CD4-positive, alpha-beta T cell treated with Interferon alpha-2 for 1 hour (primary cell): ENCODE measurements at places on chromosomes 11 and 22.

DNA sequence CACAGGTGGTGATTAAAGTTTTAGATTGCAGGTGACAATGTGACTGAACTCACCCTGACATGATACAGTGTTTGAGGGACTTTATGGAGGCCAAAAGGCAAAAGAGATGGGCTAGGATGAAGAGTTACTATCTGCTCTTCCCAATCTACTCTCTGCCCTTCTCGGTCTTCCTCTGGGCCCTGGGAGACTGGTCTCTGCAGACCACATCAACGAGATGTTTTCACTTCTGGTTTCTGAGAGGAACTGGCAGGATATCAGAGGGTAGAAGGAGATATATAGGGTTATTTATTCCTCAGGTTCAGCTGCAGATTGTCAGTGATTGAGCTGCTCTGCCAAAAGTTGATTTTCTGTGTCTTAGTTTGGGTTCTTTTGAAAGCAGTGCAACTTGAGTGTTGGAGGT lies 32.4 kb upstream of the CD44 start:
- DNase-seq = peak; percentile 27

DNA sequence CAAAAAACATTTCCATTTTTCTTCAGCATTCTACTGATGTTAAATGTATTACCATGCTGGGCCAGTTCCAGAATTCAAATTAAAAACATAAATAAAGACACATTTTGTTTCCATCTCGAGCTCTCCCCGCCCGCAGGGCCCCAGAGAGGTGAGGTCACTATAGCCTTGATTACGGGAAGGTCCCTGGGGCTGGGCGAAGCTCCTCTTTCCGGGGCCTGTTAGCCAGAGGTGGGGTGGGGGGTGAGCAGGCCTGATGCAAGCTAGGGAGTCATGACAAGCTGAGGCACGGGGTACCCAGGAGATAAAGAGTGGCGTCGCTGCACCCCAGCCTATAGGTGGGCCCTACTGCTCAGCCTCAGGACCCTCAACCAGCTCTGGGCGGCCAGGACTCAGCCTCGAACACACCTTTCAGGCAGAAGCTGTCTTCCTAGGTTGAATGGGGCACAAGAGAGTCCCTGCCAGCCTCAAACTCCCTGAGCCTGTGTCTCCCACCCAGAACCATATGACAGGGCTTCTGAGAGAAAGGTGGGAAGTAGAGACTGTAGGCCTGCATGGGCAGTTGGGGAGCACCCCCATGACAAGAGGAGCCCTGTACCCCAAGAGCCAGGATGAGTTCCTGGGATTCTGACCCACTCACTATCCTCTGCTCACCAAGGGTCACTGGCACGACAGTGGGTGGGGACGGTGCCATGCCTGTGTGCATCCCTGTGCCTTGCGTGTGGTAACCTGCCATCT lies 34.8 kb downstream of the KCNQ1OT1 start:
- DNase-seq = no peak

DNA sequence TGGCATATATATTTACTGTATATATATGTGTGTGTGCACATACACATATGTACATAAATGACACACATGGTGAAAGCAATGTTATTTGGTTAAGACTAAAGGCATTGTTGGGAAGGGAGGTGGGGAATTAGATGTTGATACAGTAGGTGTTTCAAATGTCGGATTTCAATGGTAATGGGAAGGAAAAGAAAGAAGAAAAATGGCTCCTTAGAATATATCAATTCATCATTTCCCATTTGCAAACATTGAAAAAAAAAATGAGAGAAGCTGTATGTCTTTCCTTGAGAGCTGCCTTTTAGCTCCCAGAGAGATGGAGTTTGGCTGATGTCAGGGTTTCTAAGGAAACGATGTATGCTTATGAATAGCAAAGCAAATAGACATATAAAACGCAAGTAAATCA lies 33.4 kb upstream of the ATXN10 start:
- no peak for DNase-seq

GRCh38 chr11:67507242-67507863 lies 609 bp downstream of the CDK2AP2 start:
- DNase-seq = no peak

DNA sequence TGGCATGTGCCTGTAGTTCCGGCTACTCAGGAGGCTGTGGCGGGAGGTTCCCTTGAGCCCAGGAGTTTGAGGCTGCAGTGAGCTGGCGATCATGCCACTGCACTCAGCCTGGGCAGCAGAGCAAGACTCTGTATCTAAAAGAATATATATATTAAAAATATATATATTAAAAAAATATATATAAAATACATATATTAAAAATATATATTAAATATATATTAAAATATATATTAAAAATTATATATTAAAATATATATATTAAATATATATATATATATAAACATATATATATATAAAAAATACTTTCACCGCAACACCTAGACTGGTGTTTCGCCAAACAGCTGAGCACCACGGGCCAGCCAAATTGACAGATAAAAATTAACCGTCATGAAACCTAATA lies 8.8 kb downstream of the TTC38 start:
- DNase-seq = no peak

GRCh38 chr22:19880786-19881569 lies 26.3 kb upstream of the GNB1L start:
- DNase-seq = no peak

- no peak for DNase-seq
Measured at GRCh38 chr11:40281052-40281580, 1178.3 kb downstream of the LRRC4C start.

GRCh38 chr22:47204002-47204979 lies 441.8 kb downstream of the TBC1D22A start:
- no peak for DNase-seq

GRCh38 chr22:48761546-48761945 lies 1066.1 kb downstream of the BRD1 start:
- no peak for DNase-seq

- no peak for DNase-seq
Measured at GRCh38 chr11:134466610-134467567, 54.8 kb upstream of the B3GAT1 start.

DNA sequence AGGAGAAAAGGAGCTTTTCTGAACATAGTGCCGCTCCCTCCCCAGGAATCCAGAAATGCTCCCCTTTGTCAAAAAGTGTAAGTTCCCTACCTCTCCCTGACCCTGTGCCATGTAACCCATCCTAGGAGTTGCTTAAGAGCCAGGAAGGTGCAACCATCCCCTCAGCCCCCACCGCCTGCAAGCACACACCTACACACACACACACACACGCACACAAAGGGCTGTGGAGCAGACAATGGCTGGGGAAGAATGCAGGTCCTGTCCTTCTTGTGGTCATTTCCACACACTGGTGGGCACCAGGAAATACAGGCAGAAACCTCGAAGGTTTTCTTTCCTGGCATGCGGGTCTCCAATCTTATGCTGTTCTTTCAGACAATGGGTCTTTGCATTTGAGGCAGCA lies 1.2 kb downstream of the P2RX3 start:
- no peak for DNase-seq

DNA sequence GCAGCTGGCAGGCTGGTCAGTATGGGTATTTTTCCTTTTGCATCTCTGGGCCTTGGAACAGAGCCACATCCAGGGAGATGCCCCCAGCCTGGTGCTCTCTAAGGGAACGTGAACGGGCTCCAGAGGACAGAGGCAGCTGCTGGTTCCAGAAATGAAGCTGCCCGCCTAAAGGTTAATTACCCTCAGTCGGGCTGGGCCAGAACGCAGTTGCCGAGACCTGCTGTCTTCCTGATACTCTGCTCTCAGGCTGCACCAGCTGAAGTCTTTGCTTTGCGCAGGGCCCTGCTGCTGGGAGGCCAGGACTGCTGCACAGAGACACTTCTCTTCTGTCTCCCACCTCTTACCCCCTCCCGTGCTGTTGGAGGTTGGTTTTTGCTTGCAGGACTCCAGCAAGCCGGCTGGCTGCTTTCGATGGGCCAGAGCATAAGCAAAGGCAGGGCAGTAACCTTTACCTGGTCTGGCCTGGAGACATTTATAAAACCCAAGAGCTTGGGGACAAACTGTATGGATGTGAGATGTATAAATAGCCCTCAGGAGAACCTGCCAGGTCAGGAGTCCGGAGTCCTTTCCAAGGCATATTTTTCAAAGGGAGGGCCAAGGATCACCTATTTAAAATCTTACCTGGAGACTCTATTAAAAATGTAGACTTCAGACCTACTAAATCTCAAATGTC lies 197.1 kb downstream of the GRIK4 start:
- DNase-seq = no peak

GRCh38 chr22:45861259-45861658 lies 115.7 kb downstream of the WNT7B start:
- DNase-seq = no peak

- DNase-seq = no peak
Measured at GRCh38 chr22:22099833-22100812, 117.5 kb upstream of the TOP3B start.

GRCh38 chr11:45806072-45806933 lies 1.4 kb downstream of the SLC35C1 start:
- DNase-seq = no peak

GRCh38 chr11:45321031-45321595 lies 35.0 kb upstream of the SYT13 start:
- no peak for DNase-seq

- peak; percentile 27 for DNase-seq
Measured at GRCh38 chr11:65558002-65558929, at the start of gene LTBP3. TSS of gene LTBP3 (minus strand) at chr11:65558359. CDS start at chr11:65557959, 400 bp downstream.

DNA sequence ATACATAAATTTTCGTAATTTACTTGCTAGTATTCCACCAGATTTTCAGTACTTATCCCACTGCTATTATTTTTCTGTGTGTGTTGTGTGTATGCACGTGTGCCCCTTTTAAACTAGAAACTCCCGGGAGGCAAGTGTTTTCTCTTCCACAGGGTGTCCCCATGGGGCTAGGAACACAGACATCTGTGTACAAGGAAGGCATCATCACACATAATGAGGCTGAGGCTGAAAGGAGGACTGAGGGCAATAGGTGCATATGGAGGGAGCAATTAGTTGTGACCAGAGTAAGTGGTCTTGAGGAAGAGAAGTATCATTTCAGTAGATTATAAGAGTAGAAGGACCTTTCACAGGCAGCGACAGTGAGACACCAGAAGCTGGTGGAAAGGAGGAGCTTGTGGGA lies 2.1 kb upstream of the DPAGT1 start:
- peak; percentile 19 for DNase-seq

- DNase-seq = no peak
Measured at GRCh38 chr11:110903378-110903777, 191.1 kb upstream of the ARHGAP20 start.

- no peak for DNase-seq
Measured at GRCh38 chr11:88015170-88015569, 160.1 kb downstream of the RAB38 start.
